ENCODE measurements at places on chromosomes 16 and 17.

GRCh38 chr17:67557052-67557845, 160.5 kb upstream of the NOL11 start:
- no peak for DNase-seq

GRCh38 chr17:562174-562573, 152.5 kb downstream of the VPS53 start:
- DNase-seq = no peak

- DNase-seq = no peak
Observed at GRCh38 chr17:74446551-74447500, 14.9 kb downstream of the GPRC5C start.

- DNase-seq = peak; percentile 22
Observed at GRCh38 chr17:49851387-49852291, 3.8 kb upstream of the TAC4 start.

DNA sequence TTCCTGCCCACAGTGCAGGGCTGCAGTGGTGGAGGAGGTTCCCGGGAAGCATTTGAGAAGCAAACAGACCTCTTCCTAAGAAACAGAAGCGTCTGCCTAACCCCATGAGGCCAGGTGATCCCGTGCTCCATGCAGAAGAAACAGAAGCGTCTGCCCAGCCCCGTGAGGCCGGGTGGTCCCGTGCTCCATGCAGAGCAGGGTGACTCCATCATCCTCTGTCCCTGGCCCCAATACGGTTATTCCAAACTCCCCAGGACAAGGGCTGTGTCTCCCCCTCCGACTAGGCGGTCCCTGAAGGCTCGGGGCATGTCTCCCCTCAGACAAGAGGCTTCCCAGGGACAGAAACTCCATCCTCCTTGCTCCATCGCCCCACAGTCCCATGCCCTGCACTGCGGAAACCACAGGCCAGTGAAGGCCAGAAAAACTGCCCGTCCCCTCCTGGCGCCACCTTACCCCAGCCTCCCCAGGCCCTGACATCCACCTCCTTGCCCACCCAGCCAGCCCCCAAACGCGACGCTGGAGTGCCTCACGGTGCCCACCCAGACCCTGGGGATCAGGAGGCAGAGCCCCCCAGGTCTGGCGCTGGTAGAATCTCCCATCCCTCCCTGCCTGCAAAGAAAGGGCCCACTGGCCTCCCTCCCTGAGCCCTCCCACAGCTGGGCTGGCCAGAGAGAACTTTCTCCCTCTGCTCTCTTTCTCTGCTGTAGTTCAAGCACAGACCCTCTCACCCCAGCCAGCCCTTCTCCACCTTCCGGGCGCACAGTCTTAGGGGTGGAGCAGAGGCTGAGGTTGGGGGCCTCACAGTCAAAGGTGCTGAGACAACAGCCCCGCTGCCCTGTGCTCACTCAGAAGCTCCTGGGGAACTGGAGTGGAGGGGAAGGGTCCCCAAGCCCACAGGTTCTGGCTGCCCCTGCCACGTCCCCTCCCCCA, 30.6 kb upstream of the KRT17 start:
- DNase-seq = no peak

GRCh38 chr17:74063439-74063838, 140.0 kb upstream of the RPL38 start:
- no peak for DNase-seq

GRCh38 chr17:5913641-5914040, 156.5 kb upstream of the WSCD1 start:
- no peak for DNase-seq

DNA sequence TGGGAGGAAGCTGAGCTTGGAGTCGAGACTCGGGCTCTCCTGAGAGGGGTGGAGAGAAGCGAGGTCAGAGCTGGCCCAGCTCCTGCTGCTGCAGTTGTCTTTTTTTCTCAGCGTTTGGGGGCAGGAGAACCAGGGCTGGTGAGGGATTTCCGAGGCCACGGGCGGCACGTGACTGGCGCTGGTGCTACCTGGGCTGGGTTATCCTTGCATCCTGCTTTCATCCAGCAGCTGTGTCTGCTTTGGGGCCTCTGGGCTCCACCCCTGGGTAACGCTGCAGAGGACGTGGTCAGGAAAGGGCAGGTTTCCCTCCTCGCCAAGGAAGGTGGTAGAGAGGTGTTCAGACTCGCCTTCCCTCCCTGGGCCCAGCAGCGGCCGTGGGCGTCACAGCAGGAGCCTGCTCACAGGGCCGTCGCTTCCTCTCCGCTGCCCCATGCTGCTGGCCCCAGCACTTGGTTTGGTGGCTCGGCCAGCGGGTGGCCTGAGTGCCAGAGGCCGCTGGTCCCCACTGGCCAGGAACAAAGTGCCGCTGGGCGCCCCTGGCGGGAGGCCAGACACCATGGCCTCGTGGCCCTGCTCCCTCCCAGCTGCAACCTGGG, 22.5 kb downstream of the GSE1 start:
- DNase-seq = no peak

GRCh38 chr16:65315081-65315780, 193.4 kb upstream of the CDH11 start:
- DNase-seq = no peak

DNA sequence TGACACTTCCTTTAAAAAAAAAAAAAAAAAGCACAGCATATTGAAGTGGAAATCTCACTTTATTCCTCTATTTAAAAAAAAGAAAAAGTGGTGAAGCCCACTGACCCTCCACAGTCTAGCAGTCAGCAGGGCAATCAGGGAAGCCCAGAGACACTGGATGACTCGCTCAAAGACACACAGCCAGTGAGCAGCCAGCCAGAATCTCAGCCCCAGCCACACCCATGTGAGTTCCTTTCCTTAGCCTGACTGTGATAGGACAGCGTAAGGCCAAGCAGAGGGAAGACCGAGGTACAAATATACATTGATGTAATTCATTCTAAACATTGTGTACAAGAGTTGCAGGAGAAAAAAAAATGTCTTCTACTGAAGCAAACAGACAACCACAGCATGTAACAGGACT, 22.5 kb downstream of the XPO6 start:
- no peak for DNase-seq

DNA sequence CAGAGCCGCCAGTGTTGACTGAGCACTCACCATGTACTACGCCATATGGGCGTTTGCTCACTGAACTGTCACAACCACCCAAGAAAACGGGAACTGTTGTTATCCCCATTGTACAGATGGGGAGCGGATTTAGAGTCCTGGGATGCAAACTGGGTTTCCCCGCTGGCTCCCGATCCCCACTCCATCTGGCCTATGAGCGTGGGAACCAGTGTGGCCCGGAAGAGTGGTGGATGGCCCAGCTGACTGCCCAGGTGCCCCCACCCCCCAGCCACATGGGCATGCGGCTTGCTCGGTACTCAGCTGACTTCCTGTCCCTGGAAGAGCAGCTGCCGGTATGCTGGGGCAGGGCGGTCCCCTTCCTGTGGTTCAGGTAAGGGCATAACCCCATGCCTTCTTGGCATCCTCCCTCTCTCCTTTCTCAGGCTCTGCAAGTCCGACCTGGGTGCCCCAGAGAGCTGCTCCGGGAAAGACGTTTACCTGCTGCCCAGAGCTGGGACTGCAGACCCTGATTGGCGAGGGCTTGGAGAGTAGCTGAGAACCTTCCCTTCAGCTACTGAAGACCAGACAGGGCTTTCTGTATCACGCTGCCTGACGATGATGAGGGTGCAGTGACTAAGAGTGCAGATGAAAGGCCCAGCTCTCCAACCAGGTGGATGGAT, 16.2 kb downstream of the SOCS3 start:
- no peak for DNase-seq

GRCh38 chr16:83554096-83554495, 253.7 kb upstream of the HSBP1 start:
- no peak for DNase-seq

- DNase-seq = no peak
Observed at GRCh38 chr16:61879306-61879705, 156.9 kb downstream of the CDH8 start.

- DNase-seq = no peak
Observed at GRCh38 chr16:19118938-19119431, 5.2 kb downstream of the ITPRIPL2 start.

DNA sequence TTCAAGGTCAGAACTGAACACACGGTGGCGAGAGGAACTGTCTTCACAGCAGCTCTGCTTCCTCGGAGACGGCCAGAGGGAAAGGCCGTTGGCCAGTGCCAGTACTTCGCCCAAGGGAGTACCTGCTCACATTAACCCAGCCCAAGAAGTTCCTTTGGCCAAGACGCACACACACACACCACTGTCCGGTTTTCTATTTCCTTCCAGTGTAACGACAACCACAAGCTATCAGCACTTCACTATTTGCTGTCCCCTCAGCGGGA, 744 bp upstream of the GGNBP2 start:
- no peak for DNase-seq

GRCh38 chr17:35726127-35726952, 5.1 kb upstream of the RASL10B start:
- DNase-seq = no peak

DNA sequence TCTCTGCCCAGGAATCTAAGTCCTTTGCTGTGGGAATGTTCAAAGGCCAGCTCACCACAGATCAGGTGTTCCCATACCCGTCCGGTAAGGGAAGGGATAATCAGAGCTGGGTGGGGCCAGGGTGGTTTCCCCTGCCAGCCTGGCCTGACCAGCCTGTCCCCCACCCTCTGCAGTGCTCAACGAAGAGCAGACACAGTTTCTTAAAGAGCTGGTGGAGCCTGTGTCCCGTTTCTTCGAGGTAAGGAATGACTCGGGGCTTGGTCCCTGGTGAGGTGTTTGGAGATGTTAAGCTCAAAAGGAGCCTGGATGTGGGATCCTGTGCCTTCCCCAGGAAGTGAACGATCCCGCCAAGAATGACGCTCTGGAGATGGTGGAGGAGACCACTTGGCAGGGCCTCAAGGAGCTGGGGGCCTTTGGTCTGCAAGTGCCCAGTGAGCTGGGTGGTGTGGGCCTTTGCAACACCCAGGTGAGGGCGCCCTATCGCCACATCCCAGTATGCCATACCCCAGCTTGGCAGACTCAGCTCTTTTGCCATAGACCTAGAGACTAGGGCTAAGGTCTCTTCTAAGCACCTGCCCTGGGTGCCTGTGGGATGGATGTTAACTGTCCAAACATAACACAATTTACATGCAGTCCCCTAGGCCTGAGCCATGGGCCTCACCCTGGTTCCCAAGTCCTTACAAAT, 997 bp downstream of the ACADVL start:
- DNase-seq = no peak

- no peak for DNase-seq
Observed at GRCh38 chr17:50508573-50509460, 578 bp downstream of the MYCBPAP start.

DNA sequence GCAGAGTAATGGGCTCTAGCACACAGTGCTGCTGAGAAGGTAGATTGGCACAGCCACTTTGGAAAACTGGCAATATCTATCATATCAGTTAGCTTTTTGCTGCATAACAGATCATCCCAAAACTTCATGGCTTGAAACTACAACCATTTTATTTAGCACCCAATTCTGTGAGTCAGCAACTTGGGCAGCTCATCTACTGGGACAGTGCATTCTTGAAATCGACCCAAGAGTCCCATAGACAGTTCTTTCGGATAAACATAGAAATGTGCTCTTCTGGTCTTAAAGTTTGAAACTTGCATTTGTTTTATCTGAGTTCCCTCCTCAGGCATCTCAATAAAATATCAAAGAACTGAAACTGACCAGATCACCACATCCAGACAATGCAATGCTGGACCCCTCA, 76.7 kb downstream of the CEP112 start:
- no peak for DNase-seq

DNA sequence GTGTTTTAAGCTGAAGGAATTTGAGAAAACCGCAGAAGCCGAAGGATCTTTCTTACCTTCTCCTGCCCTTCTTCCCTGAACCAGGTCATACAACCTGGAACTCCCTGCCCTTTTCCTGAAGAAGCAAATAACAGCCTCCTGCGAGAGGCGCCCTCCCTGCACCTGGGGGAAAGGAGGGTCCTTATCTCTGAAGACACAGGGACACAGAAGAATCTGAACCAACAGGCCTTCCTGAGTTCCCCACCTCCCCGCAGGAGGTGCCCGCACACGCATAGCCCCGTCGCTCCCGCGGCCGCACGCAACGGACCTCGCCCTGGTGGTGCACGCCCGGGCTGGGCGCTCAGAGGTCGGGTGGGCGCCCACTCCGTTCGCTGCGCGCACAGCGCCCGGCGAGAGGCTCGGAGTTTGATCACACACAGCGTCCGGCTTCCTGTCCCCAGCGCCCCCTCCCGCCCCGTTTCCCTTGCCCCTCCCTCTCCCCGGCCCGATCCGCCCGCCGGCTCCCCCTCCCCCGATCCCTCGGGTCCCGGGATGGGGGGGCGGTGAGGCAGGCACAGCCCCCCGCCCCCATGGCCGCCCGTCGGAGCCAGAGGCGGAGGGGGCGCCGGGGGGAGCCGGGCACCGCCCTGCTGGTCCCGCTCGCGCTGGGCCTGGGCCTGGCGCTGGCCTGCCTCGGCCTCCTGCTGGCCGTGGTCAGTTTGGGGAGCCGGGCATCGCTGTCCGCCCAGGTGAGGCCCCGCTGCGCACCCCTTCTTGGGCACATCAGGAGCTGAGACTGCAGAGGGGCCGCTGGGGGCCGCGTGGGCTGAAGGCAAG, at the start of gene TNFSF12:
Gene TNFSF12, plus strand, starts transcription at position 474 of the 816 bp plus-strand sequence. Its CDS starts 96 bp downstream, at position 570.
- no peak for DNase-seq

- no peak for DNase-seq
Observed at GRCh38 chr17:62949036-62949435, 17.0 kb upstream of the TANC2 start.

- no peak for DNase-seq
Observed at GRCh38 chr17:41492771-41493170, 3.1 kb upstream of the KRT36 start.

- no peak for DNase-seq
Observed at GRCh38 chr17:21177401-21177800, 36.6 kb downstream of the TMEM11 start.

GRCh38 chr16:68086860-68087268, 1.7 kb downstream of the NFATC3 start:
- no peak for DNase-seq

DNA sequence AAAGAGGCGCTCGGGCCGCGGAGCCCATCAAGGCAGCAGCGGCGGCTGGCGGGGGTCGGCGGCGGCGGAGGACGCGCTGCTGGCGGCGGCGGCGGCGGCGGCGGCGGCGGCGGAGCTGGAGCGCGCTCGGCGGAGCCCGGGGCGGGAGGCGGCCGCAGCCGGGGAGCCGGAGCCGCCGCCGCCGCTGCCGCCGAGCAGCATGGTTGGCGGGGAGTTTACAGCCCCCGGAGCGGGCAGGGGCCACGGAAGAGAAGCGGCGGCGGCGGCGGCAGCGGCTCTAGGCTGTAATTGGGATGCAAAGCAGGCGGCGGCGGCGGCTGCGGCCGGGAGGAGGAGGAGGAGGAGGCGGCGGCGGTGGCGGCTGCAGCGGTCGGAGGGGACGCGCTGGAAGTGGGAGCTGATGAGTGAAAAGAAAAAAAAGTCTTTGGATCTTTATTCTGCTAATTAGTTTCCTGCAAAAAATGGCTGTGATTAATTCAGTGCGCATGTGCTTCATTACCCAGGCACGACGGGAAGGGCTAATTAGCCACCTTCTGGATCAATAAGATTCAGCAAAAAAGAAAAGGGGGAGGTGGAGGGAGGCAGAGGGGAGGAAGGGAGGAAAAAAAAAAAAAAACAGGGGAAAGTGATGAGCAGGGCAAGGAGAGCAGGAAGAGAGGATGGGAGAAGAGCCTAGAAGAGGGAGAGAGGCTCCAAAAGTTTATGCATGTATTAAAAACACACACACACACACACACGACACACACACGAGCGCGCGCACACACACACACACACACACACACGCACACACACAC, 10.9 kb upstream of the ZFHX3 start:
- no peak for DNase-seq

GRCh38 chr17:44235583-44235936, 16.1 kb upstream of the UBTF start:
- no peak for DNase-seq

GRCh38 chr16:27503662-27504061, 46.1 kb downstream of the GTF3C1 start:
- no peak for DNase-seq

Data from stimulated activated CD4-positive, alpha-beta T cell treated with anti-CD3 and anti-CD28 coated beads, Interleukin-1b, Interleukin-23, amount 100 ng/mL, for 1 hour (primary cell).